Stimulated activated CD4-positive, alpha-beta T cell treated with anti-CD3 and anti-CD28 coated beads, Interleukin-4, amount 100 ng/mL, for 1 hour (primary cell): ENCODE measurements at places on chromosomes 4 and X.

DNA sequence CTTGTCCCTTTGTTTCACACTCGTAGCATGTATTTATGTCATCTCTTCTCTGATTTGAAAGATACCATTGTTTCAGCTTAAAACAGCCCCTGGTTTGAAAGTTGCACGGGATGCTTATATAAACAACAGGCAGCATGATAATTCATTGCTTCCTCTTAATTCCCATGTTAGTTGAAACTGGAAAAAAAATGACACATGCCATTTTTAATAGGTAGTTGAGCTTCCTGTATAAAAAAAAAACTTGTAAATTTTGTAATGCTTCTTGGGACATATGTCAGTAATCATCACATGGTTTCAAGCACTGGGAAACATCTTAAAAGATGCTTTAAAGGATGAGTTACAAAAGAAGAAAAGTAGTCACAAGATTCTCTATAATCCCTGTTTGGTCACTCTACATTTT lies 243.0 kb downstream of the PALLD start:
- DNase-seq: no peak

- no peak for DNase-seq
Measured at GRCh38 chr4:120348521-120348920, 281.9 kb upstream of the MAD2L1 start.

- DNase-seq: no peak
Measured at GRCh38 chr4:119124352-119124751, 11.3 kb upstream of the MYOZ2 start.

GRCh38 chrX:127764674-127765073 lies 287.5 kb downstream of the ACTRT1 start:
- DNase-seq: no peak

GRCh38 chr4:39732728-39733127 lies 34.8 kb downstream of the UBE2K start:
- no peak for DNase-seq

- no peak for DNase-seq
Measured at GRCh38 chrX:118286066-118286762, 59.7 kb upstream of the WDR44 start.

- DNase-seq: no peak
Measured at GRCh38 chr4:86898562-86898961, 6.3 kb upstream of the C4orf36 start.

DNA sequence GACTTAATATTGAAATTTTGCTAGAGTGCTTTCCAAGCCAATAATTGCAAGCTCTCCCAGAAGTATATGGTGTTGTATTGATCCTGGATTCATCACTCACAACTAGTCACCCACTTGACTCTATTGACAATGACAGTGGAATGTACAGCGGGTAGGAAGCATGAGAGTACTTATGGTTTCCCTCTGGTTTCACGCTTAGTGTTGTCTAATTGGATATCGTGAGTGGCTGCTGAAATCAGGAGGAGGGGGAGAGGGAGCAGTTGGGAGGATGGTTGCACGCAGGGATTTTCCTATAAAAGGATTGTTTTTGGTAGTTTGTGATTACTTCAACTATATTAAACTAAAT lies 1819.5 kb upstream of the TENM3 start:
- DNase-seq: no peak

- DNase-seq: no peak
Measured at GRCh38 chr4:9735515-9735914, 45.9 kb upstream of the DRD5 start.

- DNase-seq: no peak
Measured at GRCh38 chr4:70818173-70818855, 21.4 kb downstream of the GRSF1 start.

DNA sequence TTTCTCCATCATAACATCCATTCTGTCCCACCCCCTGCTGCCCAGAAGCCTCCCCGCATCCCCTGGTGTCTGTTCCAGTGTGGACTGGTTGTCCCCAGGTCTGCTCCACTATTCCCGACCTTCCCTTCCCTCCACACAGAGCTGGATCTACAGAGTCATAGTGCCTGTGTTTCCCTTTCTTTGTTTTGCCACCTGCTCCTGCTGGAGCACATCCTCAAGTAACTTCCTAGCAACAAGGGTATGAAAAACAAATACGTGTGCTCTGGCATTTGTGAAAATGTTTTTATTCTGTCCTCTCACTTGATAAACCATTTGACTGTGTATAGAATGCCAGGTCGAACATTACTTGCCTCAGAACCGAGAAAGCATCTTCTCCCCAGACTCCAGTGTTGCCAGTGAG lies 29.9 kb upstream of the ADRA2C start:
- DNase-seq: no peak

GRCh38 chr4:14896656-14897175 lies 105.6 kb upstream of the CPEB2 start:
- no peak for DNase-seq
